ENCODE measurements at places on chromosomes 3 and 15.
A peak's percentile ranks its signal among the peaks of the same experiment; 100 is the strongest.

DNA sequence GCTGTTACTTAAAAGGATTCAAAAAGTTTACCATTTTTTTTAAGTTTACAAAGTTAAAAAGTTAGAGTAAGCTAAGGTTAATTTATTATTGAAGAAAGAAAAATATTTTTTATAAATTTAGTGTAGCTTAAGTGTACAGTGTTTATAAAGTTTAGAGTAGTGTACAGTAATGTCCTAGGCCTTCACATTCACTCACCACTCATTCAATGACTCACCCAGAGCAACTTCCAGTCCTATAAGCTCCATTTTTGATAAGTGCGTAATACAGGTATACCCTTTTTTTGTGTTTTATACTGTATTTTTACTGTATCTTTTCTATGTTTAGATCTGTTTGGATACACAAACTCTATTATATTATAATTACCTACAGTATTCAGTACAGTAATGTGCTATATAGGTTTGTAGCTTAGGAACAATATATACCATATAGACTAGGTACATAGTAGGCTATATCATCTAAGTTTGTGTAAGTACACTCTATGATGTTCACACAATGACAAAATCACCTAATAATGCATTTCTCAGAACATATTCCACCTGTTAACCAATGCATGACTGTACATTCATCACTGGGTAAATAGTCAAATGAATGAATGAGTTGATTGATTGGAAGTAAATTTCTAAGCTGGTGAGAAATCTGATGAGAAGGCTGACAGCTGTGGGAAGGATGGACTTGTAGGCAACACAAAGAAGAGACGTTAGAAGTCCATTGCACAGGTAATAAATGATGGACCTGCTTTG, 95.2 kb upstream of the CDIN1 start:
- no peak for DNase-seq

DNA sequence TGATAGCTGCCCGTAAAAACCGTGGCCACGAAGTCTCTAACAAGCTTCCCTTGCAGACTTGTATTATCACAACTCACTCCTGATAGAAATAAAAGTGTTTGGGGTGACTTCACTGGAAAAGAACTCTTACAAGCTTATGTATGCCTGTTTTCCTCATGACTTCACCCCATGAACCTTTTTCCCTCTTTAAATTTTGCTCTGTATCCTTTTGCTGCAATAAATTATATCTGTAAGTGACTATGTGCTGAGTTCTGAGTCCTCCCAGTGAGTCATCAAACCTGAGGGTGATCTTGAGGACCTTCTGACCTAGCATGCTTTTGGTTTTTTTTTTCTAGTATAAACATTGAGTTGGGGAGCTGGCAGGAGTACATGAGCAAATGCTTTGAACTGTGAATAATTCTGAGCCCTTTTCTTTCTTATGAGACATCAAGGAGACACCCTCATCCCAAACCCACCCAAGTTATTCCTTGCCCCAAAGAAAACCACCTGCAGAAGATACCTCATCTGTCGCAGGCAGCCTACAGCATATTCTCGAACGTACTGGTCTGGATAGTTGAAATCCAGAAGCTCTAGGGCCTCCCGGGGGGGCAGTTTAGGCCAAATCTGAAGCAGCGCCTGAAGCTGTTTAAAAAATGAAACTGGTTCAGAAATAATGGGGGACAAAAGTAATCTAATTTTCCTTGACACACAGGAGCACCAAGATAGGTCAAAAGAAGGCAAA, 85.9 kb downstream of the FAIM start:
- no peak for DNase-seq

- no peak for DNase-seq
These were observed 550.7 kb upstream of the LMCD1 start for GRCh38 chr3:7950890-7951289.

GRCh38 chr15:58214591-58215340, 76.6 kb downstream of the AQP9 start:
- no peak for DNase-seq

GRCh38 chr3:106830334-106830733, 546.9 kb upstream of the CCDC54 start:
- no peak for DNase-seq

GRCh38 chr3:188284455-188285212, 130.7 kb downstream of the LPP start:
- DNase-seq: no peak

- DNase-seq: peak; percentile 87
These were observed 190.1 kb upstream of the LPP start for GRCh38 chr3:187963677-187964385.

DNA sequence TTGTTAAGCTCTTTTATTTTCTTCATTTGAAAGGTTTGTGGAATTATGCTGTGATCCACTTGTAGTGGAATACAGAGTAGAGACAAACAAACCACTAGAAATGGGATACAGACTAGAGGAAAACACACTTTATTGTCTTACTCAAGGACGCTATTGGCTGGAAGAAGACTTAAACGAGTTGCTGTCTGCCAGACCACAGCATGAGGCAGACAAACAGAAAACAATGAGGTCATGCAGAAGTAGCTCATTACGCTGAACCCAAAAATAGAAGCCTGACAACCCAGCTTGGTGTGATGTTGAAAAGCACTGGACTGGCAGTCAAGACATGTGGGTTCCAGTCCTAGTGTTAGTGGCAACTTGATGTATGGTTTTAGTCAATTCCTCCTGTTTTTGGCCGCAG, 62.4 kb upstream of the P3H2 start:
- no peak for DNase-seq

DNA sequence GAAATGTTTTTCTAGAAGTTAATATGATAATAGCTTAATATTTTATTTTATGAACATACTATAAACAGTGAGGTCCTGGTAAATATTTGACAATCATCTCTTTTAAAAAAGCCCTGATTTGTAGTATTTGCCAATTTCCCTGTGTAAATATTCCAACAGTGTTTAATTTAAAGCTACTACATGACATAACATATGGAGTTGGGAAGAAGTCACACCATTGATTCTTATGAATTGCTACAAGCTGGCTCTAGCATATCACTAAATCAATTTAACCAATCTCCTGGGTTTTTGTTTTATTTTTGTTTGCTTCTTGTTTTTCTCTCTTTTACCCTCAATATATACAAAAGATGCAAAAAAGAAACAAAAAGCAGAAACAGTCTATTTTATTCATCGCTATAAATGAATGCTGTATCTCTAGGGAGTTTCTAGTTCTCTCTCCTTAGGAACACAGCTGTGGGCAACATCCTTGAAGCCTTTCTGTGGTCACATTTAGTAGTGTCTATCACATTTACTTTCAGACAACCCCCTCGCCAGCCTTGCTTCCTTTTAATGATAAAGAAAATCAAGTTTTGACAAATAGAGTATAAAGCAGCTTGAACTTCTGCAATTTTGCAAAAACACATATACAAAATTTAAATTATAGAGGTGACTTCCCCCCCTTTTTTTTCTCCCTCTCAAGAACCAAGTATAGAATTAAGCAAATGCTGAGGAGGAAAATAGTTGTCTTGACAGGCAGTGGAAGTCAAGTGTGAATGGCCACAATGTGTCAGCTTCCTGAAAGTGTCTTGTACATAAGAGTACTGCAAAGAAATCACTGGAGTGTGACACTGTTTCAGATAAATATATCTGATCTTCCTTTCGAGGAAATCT, 21.4 kb downstream of the CCR1 start:
- no peak for DNase-seq

DNA sequence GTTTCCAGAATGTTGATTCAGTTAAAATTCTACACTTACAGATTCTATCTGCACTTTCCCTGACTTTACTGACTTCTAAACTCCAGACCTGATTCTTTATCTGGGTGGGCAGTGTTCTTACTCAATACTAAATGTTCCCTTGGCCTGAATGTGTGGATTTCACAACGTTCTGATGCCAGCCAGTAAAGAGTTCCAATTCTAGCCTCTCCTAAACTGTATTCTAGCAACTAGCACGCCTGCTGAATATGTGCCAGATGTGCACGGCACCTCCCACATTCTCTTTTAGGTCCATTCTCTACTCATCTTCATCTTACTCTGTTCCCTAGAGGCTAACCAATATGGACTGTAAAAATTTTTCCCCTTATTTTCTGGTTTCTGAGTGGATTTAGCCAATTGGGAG, 479.5 kb upstream of the AGTR1 start:
- no peak for DNase-seq

- peak; percentile 26 for DNase-seq
These were observed 8.0 kb downstream of the CHD2 start for GRCh38 chr15:92907896-92908712.

DNA sequence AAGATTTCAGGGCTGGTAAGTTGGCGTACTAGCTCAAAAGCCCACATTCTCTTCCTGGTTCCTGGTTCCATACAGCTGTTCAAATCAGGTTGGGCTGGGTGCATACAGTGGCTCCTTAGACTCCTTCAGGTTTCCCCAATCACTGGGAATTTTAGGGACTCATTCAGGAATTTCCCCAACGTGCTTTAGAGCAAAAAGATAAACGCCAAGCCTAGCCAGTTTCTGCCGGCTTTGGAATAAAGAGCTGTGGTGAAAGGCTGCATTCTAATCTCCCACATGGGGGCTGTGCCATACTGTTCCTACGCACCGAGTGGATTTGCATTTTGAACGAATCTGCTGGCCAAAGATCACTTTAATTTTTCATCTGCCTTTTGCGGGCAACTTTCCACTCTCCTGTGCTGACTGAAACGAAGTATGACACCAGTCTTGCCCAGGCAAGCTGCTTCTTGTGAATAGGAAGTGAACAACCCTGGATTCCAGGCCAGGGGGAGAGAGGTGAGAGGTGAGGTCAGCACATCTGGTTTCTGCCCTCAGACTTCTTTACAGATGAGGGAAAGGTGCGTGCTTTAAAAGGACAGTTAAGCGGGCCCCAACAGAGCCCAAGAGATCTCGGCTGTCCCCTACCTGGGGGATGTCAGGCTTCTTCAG, 184.2 kb upstream of the PDZRN3 start:
- DNase-seq: no peak

GRCh38 chr3:15653321-15653720, 51.8 kb downstream of the BTD start:
- no peak for DNase-seq

- DNase-seq: no peak
These were observed 44.2 kb downstream of the ACAD9 start for GRCh38 chr3:128923576-128923975.

DNA sequence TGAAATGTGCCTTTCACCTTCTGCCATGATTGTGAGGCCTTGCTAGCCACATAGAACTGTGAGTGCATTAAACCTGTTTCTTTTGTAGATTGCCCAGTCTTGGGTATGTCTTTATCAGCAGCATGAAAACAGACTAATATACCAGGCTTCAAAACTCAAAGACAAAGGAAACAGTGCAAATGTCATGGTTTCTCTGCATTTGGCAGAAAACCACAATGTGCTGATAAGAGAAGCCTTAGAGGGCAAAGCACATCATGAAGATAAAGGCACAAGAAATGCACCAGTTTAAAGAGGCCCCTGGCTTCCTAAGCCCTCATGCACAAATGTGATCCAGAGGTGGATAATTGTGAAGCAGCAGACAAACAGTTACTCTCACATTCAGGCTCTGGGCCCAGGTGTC, 259.2 kb downstream of the CPNE4 start:
- no peak for DNase-seq

DNA sequence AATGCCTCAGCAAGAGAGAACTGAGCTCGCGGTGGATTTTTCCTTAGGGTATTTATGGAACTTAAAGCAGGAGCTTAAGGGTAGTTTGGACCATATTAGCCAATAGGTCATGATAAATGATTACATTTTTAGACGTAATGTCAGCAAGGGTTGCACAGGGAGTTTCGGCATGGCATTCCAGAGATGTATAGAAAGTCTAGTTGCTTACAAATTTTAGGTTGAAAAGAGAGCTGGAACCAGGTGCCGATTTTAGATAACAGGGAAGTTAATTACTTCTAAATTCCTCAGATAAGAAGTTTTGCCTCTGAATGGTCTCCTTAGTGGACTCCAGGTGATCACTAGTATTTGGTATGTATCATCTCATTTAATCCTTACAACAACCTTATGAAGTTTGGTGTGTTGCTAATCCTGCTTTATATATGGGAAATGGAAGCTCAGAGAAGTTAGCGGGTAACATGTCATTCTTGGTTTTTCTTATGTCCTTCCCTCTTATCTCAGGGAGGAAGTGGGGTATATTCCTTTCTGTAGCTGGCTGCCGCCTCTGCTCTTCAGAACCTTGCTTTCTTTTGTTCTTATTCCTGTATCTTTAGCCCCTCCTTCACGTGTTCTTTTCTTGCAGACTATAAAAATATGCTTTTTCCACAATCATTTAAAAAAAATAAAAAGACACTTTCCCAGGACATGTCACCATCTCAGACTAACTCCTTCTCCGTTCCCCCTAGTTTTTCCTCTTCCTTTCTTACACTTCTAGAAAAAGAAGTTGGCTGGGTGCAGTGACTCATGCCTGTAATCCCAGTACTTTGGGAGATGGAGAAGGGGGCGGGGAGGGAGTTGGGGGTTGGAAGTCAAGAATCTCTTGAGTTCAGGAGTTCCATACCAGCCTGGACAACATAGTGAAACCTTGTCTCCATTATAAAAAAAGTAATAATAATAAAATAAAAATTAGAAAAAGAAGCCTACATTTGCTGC, 25.7 kb downstream of the IQGAP1 start:
- peak; percentile 92 for DNase-seq

GRCh38 chr15:25169318-25169717, 214.5 kb downstream of the SNRPN start:
- DNase-seq: no peak

GRCh38 chr15:67170143-67170925, 84.1 kb downstream of the AAGAB start:
- DNase-seq: no peak

DNA sequence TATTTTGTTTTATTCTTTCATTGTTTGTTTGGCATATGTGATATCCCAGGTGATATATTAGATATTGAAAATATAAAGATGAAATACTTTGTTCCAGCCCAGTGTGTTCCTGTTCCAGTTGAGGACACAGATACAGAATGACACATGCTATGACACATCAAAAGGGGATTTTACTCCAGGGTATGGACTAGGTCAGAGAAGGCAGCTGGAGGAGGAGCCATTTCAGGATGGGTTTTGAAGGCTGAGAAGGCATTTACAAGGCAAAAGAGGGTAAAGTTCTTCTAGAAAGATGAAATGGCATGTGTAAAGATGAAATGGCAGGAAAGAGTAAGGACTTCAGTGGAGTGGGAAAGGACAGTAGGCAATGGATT, 163.8 kb downstream of the ZIC1 start:
- peak; percentile 13 for DNase-seq

DNA sequence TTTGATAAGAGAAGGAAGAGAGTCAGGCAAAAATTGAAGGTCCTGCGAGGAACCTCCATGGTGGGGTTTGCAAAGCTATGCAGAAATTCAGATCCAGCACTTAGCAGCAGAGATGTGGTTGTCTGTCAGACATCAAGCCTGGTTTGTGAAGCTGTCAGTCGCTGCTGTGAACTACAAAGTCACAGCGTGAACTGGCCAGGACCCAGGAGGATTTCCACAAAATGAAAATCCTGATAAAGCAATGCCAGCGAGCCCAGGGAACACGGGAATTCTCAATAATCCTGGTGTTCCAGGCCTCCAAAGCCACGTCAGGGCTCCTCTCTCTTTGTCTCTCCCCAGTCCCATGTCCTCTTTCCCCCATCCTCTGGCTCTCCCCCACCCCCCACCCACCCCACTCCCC, 296.9 kb upstream of the GADL1 start:
- no peak for DNase-seq

- peak; percentile 71 for DNase-seq
These were observed 242.8 kb upstream of the UBE2E2 start for GRCh38 chr3:22960105-22960984.

- no peak for DNase-seq
These were observed 256.9 kb downstream of the SQOR start for GRCh38 chr15:45891766-45892165.

Measured in trophoblast cell (in vitro differentiated cells and primary cell).